ENCODE measurements at places on chromosomes 16 and 17. TPM values are rescaled to one million over a fixed set of nuclear protein-coding genes. Genes with fewer than 3 reads are reported as not detected.

GRCh38 chr17:76272541-76273444 is 7.6 kb downstream of the UBALD2 start:
- peak; percentile 54 for ATAC-seq
- H3K27ac ChIP-seq, result peak overlapping the region; percentile 89
- no peaks in the 10 kb centered on the region for H3K27me3 ChIP-seq
- H3K4me1 ChIP-seq, result peaks cover 6% of the 10 kb centered on the region
- H3K4me3 ChIP-seq, result peak overlapping the region; percentile 96
- H3K36me3 ChIP-seq, result peaks cover 53% of the 10 kb centered on the region

- H3K27ac ChIP-seq, result peak overlapping the region; percentile 95
- H3K36me3 ChIP-seq, result peaks cover 55% of the 10 kb centered on the region
- H3K27me3 ChIP-seq, result no peaks in the 10 kb centered on the region
- peak overlapping the region; percentile 93 for H3K4me3 ChIP-seq
Measured at GRCh38 chr17:81287152-81287551, 8.0 kb downstream of the SLC38A10 start.

DNA sequence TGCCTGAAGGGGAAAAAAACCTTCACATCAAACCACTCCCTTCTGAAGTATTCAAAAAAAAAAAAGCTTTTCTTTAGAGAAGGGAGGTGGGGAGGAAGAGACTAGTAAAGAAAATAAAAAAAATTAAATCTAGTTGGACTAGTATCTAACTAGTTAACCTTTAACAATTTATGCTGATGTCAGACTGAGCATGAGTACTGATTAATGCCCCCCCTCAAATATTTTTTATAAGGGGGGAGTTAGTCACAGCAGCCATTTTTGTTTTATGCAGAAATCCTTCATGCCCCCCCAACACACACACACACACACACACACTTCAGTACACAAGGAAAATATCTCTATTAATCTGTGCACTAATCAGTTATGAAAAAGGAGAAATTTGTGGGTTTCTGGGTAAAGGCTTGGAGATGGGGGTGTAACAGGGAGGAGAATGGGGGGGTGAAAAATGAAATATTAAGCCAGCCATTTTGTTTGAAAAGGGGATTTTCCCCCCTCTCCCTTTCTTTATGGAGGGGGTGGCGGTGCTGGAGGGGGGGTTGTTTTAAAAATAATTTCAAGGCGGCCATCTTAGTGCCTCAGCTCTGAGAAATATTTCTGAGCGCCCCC is 4.7 kb upstream of the CHD3 start:
- peaks cover 11% of the 10 kb centered on the region for H3K36me3 ChIP-seq
- H3K4me3 ChIP-seq, result peak overlapping the region; percentile 52
- H3K4me1 ChIP-seq, result no peaks in the 10 kb centered on the region
- no peaks in the 10 kb centered on the region for H3K27me3 ChIP-seq
- no peak for ATAC-seq

DNA sequence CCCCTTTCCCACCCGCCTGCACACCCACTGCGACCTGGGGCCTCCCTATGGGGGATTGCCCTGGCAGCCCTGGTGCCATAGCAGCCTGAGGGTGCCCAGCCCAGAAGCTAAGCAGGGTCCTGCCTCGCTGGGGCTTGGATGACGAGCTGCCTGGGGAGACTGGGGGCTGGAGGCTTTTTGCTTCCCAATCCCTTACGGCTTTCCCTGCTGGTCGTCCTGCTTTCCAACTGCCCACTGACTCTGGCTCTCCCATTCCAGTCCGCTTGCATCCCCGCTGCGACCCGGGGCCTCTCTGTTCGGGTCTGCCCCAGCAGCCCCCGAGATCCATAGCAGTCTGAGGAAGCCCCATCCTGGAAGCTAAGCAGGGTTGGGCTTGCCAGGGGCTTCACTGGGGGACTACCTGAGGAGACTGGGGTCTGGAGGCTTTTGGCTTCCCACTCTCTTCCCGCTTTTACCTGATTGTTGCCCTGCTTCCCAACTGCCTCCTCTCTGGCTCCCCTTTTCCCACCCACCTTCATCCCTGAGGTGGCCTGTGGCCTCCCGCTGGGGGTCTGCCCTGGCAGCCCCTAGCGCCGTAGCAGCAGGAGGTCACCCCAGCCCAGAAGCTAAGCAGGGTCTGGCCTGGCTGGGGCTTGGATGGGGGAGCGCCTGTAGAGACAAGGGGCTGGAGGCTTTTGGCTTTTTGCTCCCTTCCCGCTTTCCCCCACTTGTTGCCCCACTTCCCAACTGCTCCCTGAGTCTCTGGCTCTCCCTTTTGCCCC is 2292.8 kb downstream of the TP53TG3F start:
- H3K27me3 ChIP-seq, result no peaks in the 10 kb centered on the region
- ATAC-seq, result no peak
- no peak overlapping the region for H3K27ac ChIP-seq
- H3K4me1 ChIP-seq, result no peaks in the 10 kb centered on the region
- no peak overlapping the region for H3K4me3 ChIP-seq

GRCh38 chr17:42883802-42884558 is 16.6 kb upstream of the G6PC1 start:
- no peak overlapping the region for H3K27ac ChIP-seq
- peaks cover 5% of the 10 kb centered on the region for H3K4me1 ChIP-seq
- no peak for ATAC-seq
- peaks cover 12% of the 10 kb centered on the region for H3K27me3 ChIP-seq
- no peak overlapping the region for H3K4me3 ChIP-seq
- no peaks in the 10 kb centered on the region for H3K36me3 ChIP-seq

DNA sequence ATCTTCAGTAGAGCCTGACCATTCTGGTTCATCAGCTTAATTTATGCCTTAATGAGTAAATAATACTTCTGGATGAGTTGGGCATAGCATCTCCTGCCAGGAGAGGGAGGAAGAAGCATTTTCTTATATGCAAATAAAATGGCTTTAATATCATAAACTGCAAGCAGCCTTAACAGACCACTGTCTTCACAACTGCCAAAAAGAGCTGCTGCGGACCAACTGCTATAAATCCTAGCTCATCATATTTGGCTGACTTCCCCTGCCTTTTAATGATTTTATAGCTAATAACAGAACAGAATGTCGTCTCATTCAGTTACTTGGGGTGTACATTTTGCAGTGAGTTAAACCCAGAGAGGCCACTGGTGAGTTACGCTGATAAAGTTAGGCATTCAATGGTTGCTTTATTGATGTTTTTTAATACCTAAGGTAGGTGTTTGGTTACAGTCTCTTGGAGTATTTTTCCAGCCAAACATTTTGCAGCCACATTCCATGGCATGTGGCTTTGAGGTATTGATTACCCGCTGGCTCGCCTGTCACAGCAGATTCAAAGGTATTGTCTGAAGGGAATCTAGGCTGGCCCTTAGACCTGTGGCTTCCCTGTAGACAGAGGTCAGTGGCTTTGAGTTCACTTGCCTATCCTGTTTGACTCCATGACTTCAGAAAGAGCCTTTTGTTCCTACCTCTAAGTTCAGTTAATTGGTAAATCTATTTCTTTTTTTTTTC is 16.4 kb downstream of the FAM20A start:
- no peak for ATAC-seq
- no peak overlapping the region for H3K27ac ChIP-seq
- no peak overlapping the region for H3K4me3 ChIP-seq
- H3K4me1 ChIP-seq, result no peaks in the 10 kb centered on the region

GRCh38 chr17:72338847-72339790 is 218.3 kb downstream of the SOX9 start:
- no peak overlapping the region for H3K27ac ChIP-seq
- H3K36me3 ChIP-seq, result no peaks in the 10 kb centered on the region
- ATAC-seq, result no peak
- peaks cover 25% of the 10 kb centered on the region for H3K27me3 ChIP-seq

GRCh38 chr16:86521236-86522197 is 11.2 kb downstream of the FOXF1 start:
- no peaks in the 10 kb centered on the region for H3K4me1 ChIP-seq
- H3K36me3 ChIP-seq, result no peaks in the 10 kb centered on the region
- no peak overlapping the region for H3K27ac ChIP-seq
- H3K4me3 ChIP-seq, result no peak overlapping the region
- ATAC-seq, result no peak

- no peaks in the 10 kb centered on the region for H3K4me1 ChIP-seq
- H3K27me3 ChIP-seq, result no peaks in the 10 kb centered on the region
- no peak overlapping the region for H3K4me3 ChIP-seq
- no peak for ATAC-seq
Measured at GRCh38 chr17:75623386-75623785, 9.8 kb upstream of the SMIM5 start.

DNA sequence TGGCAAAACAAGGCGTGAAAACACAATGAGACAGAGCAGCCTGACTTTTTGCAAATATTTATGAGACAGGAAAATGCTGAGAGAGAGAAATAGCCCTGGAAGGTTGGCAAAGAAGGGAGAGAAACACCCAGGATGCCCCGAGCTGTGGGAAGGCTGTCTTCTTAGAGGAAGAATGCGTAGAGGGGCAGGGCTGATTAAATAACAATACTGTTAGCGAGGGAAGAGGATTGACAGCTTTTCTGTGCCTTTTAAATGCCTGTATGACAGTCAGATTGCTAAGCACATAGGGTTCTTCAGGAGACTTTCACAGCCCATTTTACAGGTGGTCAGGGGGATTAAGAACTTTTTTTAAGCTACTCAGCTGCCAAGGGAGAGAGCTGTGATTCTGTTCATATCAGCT is 219.2 kb downstream of the SHISA9 start:
- no peaks in the 10 kb centered on the region for H3K36me3 ChIP-seq
- no peak overlapping the region for H3K4me3 ChIP-seq
- no peak for ATAC-seq

DNA sequence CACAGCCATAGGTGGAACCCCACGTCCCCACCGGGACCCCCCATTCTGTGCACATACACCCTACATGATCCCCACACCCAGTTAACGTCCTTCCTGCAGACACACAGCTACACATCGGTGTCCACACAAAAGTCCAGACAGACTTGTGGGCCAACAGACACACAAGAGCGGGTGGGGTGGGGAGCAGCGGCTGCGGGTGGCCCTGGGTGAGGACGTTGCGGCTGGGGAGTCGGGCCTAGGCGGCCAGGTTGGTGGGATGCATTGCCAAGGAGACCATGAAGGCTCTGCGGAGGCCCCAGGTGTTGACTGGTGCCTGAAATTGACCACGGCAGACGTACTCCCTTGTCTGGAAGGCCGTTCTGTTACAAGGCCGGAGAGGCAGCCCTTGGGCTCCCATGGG is 8.7 kb upstream of the DPEP1 start:
- no peak overlapping the region for H3K4me3 ChIP-seq
- H3K36me3 ChIP-seq, result no peaks in the 10 kb centered on the region
- no peak for ATAC-seq
- H3K27ac ChIP-seq, result no peak overlapping the region
- H3K27me3 ChIP-seq, result no peaks in the 10 kb centered on the region

- H3K27ac ChIP-seq, result no peak overlapping the region
- ATAC-seq, result no peak
- H3K27me3 ChIP-seq, result no peaks in the 10 kb centered on the region
- no peak overlapping the region for H3K4me3 ChIP-seq
Measured at GRCh38 chr17:325270-326009, 27.2 kb downstream of the RPH3AL start.

GRCh38 chr17:82118168-82118814 is 20.3 kb upstream of the FASN start:
- no peaks in the 10 kb centered on the region for H3K27me3 ChIP-seq
- ATAC-seq, result no peak
- no peaks in the 10 kb centered on the region for H3K36me3 ChIP-seq

Gene SYCE1L
- total RNA-seq, result 3.2 TPM

Gene PIMREG
- 5.9 TPM for total RNA-seq

Gene KRTAP4-6
- total RNA-seq, result not detected
